GM23248 (cell line): ENCODE measurements at places on chromosomes 1 and 21. TPM values are rescaled to one million over a fixed set of nuclear protein-coding genes. Genes with fewer than 3 reads are reported as not detected.
A peak's percentile ranks its signal among the peaks of the same experiment; 100 is the strongest.

DNA sequence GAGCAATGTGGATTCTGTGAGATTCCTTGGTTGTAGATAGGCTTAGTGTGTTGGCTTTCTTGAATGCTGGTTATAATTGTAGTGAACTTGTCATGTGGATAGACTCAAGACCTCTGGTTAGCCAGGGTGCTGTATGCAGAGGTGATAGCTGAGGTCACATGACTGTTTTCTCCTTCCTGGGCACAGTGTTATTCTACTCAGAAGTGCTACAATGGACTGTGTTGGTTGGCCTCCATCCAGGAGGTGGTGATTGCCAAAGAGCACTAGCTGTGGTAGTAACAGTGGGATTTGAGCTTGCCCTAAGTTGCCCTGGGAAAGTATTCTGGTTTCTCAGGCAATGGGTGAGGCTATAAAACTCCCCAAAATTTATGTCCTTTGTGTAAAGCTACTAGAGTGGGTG is 71.6 kb downstream of the SH3BGR start:
- DNase-seq: no peak

DNA sequence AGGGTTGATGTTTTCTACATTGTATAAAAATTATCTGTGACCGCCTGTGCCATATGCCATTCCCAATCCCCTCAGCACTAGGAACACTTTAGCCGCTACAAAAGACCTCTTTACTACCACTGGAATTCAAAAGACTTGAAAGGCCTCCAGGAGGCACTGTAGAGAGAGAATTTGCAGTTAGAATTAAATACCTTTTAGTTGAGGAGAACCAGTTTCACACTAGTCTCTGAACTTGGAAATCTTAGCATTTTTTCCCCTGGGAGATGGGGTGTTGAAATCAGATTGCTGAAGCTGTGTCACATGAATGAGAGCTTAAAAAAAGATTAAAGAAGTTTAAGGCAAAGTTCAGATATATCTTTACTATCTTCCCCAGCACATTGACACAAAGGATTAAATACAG is 291.0 kb downstream of the ADGRL2 start:
- DNase-seq: peak; percentile 1

Gene CLEC20A
- total RNA-seq: not detected in 2 replicates

Gene LAMTOR2
- 41.3 and 52.7 TPM in 2 replicates for total RNA-seq

Gene EFNA3
- 1.4 and 3.0 TPM in 2 replicates for total RNA-seq

GRCh38 chr21:38561205-38561604 is 62.9 kb upstream of the ERG start:
- DNase-seq: no peak
